ENCODE measurements at places on chromosomes 4 and X.

- no peak for DNase-seq
Observed at GRCh38 chr4:153787061-153787560, 1.8 kb downstream of the SFRP2 start.

GRCh38 chrX:154595559-154596249 is 10.8 kb downstream of the CTAG1A start:
- DNase-seq, result no peak

DNA sequence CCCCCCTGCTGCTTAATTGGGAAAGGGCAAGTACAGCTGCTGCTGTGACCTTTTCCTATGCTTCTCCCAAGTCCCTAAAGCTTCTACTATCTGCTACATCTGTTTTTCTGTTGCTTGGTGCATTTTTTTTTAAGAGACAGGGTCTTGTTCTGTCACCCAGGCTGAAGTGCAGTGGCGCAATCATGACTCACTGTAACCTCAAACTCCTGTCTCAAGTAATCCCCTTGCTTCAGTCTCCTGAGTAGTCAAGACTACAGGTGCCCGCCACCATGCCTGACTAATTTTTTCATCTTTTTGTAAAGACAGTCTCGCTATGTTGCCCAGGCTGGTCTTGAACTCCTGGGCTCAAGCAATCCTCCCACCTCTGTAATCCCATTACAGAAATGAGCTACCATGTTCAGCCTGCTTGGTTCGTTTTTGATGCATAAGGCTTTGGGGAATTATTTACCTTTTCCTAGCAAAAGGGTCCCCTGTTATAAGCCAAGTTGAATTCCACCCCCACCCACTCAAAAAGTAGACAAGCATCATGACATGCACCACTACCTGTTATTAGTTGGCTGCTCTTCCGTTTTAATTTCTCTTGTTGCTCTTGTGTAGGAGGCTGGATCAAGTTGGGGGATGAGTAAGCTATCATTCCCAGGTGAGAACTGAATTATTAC is 39.6 kb downstream of the DGKK start:
- DNase-seq, result no peak

GRCh38 chr4:169723207-169723965 is 34.4 kb downstream of the HPF1 start:
- DNase-seq, result no peak

DNA sequence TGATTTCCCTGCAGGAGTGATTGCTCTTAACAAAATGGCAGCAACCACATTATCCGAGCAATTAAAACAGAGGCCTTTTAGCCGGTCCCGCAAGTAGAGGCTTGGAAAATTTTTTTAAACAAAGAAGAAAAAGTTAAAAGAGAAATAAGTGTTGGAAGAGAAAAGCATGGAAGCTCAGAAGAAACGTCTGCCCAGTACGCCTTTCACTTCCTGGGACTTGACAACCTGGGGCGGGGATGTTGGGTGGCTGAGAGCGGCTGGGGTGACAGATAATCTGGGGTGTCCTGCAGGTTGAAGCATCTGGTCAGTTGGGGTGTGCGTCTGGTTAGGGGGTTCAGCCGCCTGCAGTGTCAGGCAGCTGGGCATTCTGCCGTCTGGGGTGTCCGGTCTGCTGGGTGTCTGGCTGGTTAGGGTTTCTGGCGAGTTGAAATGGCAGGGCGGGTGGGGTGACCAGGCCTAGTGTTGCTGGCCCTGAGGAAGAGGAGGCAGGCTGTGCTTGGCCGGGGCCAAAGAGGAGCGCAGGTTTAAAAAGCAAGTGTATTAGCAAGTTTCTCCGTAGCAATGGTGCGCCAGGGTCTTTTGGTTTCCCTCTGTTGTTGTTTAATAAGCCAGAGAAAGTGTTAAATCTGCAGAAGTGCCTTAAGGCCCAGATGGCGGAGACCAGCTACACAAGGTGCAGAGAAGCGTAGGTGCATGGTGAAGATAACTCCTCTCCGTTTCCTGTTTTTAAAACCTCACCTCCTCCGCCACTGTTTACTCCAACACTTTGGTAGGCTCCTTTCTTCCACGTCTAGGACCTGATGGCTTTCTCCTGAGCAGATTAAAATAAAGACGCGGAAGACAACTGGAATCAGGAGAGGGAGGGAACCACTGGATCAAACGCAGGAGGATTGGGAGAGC is 5.6 kb downstream of the HAND2 start:
- DNase-seq, result no peak

GRCh38 chr4:5019796-5020195 is 538 bp upstream of the CYTL1 start:
- DNase-seq, result no peak

DNA sequence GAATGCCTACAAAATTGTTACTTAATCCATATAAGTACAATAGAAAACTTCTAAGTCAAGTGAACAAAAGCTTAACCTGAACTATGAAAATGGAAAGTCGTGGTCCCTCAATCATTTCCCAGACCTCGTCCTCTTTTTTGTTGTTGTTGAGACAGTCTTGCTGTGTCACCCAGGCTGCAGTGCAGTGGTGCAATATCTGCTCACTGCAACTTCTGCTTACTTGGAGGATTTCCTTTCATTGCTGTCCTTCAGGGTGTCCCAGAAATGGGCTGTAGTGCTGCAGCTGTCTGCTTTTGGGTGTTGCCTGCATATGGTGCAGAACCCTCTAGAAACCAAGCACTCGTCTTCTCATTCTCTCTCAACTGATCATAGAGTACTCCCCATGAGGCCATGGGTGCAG is 75.0 kb upstream of the IL2 start:
- DNase-seq, result no peak

DNA sequence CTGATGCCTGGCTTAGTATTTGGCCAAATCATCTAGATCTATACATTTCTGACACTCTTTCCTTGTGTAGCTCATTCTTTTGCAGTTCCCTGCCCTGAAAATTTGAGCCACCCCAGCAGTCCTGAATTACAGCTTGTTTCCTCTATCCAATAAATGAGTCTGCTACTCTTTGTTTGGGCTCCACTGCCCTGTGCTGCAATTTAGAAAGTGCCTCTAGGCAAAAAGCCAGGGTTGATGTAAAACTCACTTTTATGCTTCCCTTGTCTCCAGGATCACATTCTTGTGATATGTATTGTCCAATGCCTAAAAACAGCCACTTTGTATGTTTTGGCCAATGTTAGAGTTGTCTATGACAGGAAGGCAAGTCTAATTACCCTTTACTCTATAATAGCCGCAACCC is 101.7 kb upstream of the MAP3K15 start:
- DNase-seq, result no peak

DNA sequence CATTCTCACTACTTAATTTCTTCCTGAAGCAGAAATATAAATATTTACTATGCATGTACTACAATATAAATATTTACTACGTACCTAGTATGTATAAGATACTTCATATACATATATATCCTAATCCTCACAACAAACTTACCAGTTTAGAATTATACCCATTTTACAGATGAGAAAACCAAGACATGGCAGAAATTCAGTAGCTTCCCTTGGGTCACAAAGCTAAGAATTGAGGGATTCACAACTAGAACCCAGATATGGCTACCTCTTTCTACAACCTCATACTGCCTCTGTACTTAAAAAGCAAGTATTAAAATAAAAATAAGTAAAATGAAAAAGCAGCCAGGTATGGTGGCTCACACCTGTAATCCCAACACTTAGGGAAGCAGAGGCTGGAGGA is 65.9 kb downstream of the AMMECR1 start:
- no peak for DNase-seq

- no peak for DNase-seq
Observed at GRCh38 chr4:150145946-150146340, 67.7 kb downstream of the DCLK2 start.

GRCh38 chr4:10182446-10183424 is 66.1 kb upstream of the WDR1 start:
- DNase-seq, result no peak

GRCh38 chrX:24014388-24015018 is 12.5 kb downstream of the KLHL15 start:
- DNase-seq, result no peak

- no peak for DNase-seq
Observed at GRCh38 chrX:118249146-118249545, 96.8 kb upstream of the WDR44 start.

GRCh38 chr4:148300877-148301276 is 141.3 kb downstream of the NR3C2 start:
- DNase-seq, result no peak

DNA sequence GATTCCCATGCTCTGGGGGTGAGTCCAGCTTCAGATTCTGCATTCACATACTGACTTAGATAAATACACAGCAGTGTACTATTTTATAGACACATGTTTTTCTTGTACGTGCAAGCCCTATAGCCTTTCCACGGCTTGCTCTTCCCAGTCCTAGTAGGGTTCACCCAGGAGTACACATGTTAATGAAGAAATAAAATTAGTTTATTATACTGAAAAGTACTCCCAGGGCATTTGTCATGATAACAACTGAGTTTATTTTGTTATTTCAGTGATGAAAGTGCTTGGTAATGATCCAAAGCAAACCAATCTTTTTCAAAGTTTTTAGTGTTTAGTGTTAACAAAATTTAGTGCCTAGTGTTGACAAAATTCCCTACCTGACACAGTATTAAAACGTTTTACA is 21.3 kb downstream of the MAPK10 start:
- DNase-seq, result no peak

- no peak for DNase-seq
Observed at GRCh38 chr4:139768896-139769295, 103.3 kb downstream of the MGST2 start.

Data from AG04449 (cell line).